ENCODE measurements at places on chromosomes 3 and 15.

DNA sequence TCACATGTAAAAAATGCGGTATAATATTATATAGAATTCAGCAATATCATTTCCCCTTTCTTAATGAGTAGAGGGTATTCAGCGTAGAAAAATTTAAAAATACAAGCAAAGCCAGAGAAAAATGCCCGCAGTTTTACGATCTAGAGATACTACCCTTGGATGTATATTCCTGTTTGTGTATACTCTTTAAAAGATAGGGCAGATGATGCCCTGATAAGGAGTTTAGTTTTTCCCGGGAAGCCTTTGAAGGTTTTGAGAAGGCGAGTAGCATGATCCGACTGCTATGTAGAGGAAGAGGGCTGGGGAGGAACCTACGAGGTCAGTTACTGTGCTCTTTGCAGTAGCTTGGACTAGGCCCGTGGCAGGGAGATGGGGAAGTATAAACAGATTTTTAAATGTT, 1.2 kb downstream of the YEATS2 start:
- peak; percentile 46 for DNase-seq

DNA sequence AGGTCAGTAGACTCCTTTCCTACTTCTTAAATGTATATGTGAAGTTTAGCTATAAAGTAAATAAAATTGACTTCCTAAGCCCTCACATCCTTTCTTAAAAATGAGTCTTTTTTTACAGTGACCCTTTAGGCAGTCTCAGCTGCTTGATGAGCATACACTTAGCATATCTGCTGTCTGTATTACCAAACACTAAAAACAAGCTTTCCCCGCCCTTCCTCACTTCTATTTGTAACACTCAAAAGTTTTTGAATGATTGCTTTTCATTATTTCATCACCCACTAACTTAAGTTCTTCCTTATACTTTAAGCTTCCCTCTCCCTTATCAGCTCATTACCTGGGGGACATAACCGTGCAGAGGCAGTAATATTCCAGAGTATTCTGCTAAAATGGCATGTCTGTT, 89.4 kb downstream of the PLOD2 start:
- DNase-seq = no peak

- DNase-seq = no peak
Observed at GRCh38 chr3:45821127-45821526, 20.8 kb downstream of the LZTFL1 start.

DNA sequence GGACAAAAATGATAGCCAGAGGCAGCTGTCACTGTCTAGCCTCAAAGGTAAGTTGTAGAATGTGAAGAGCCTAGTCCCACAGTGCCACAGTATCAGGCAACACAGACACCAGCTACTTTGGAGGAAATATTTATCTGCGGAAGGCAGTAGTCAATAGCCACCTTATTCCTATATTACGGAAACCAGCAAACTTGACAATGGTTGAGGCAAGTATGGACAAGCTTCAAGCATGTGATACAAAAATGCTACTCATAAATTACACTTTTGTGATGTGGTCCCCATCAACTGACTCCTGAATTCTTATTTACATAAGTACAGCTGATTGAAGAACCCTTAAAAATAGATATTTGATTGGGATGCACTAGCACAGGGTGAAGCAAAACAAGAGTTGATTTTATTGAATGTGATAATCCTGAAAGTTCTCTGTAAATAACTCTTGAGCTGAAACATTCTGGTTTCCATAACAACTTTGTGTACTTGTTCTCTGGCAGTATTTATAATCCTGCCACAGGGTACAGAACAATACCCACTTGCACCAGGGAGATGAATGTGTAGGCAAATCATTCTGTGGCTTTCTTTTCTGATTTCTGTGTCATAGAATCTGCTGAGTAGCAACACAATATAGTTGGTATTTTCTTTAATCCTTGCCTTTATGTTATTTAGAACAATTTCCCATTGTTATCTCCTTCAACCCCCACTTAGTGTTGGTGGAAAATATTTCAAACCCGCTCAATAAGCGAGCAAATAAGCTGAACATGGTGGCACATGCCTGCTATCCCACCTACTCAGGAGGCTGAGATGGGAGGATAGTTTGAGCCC, at the start of gene ANKUB1:
ANKUB1 (minus strand) TSS at position 103 of the 819 bp plus-strand sequence. CDS start 188 bp downstream, outside the sequence.
- DNase-seq = no peak

- DNase-seq = no peak
Observed at GRCh38 chr3:105436687-105437086, 70.0 kb downstream of the ALCAM start.

Measured in mesendoderm (in vitro differentiated cells).